ENCODE measurements at places on chromosomes 6 and 20.

DNA sequence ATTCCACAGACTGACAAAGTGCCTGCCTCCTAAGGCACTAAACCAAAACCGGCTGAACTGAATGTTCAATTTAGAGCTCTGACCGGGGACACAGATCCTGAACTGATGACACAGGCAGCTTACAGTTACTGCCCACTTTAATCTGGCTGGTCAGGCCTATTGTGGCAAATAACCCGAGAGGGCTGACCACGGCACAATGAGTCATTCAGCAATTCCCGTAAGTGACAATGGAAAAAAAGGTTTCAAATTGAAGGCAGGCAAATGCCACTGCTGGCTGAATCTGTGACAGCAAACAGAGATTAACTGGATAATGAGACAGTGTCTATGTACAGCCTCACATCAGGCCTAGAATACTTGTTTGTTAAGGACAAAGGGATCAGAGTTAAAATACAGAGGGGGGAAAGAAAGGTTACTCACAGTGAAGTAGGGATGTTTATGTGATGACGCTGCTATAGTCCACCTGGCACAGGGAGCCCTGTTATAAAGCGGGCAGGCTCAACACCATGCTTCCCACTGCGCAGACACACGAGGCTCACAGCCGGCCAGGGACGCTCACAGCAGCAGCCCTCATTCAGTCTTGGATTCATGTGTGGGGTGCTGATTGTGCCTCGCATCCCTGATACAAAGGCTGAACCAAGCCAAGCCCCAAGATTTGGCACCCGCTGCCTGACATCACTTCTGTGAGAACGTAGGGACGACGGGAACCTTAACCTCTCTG, 54.4 kb downstream of the RTN4IP1 start:
- no peak for DNase-seq

- no peak for DNase-seq
Observed at GRCh38 chr6:21321076-21321475, 272.5 kb upstream of the SOX4 start.

DNA sequence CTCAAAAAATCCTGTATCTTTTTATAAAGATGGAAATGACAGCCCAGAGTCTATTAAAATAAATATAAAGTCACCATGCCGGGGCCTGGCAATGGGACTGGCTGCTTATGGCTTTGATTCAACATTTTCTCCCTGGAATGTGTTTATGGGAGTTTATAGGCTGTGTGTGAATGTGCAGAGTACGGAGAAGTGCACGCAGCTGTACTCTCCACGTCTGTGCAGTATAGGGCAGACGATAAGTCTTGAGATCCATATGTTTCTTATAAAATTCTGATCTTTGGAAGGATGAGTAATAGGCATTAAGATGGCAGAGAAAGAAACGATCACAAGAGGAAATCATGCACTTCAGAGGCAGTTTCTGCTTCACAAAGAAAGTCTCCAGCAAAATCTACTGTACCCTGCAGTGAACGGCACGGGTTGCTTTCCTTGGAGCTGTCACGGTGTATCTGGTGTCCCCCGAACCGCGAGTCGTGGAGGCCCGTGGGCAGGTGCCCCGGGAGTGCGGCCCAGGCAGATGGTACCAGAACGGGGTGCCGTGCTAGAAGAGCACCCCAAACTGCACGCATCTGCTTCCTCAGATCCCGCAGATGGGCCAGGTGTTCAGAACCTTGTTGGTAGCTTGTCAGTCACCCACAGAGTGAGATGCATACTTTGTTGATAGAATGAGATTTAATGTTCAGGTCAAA, 382.5 kb downstream of the TAF4 start:
- no peak for DNase-seq

GRCh38 chr6:104537180-104537579, 322.5 kb downstream of the HACE1 start:
- DNase-seq, result no peak

- DNase-seq, result no peak
Observed at GRCh38 chr20:35702051-35702823, 3.0 kb downstream of the ROMO1 start.

GRCh38 chr6:170025341-170025911, 265.5 kb downstream of the DLL1 start:
- no peak for DNase-seq

DNA sequence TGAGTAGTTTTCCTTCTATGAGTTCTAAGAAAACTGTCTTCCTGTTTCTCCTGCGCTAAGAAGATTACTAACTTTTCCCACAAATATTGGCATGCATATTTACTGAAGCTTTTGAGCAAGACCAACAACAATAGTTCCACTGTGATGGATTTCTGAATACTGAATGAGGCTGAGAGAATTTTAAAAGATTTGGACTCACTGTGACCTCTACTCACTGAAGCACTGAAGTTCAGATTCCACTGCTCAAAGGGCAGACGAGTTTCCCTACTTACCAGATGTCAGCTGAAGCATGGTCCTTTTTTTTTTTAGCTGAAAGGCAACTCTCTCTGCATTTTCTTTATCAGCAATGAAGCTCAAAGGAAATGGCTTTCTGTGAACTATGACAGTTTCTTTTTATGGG, 718.5 kb downstream of the RFPL4B start:
- no peak for DNase-seq

- DNase-seq, result no peak
Observed at GRCh38 chr6:27136077-27136644, 111.3 kb upstream of the PRSS16 start.

Measured in T follicular helper cell (primary cell).